Activated CD8-positive, alpha-beta memory T cell treated with anti-CD3 and anti-CD28 coated beads for 4 hours (primary cell): ENCODE measurements at places on chromosomes 5 and 9.

- DNase-seq, result peak; percentile 2
Measured at GRCh38 chr5:44809215-44809955, 638 bp downstream of the MRPS30 start.

- DNase-seq, result no peak
Measured at GRCh38 chr9:93149361-93149760, 15.3 kb upstream of the NINJ1 start.

DNA sequence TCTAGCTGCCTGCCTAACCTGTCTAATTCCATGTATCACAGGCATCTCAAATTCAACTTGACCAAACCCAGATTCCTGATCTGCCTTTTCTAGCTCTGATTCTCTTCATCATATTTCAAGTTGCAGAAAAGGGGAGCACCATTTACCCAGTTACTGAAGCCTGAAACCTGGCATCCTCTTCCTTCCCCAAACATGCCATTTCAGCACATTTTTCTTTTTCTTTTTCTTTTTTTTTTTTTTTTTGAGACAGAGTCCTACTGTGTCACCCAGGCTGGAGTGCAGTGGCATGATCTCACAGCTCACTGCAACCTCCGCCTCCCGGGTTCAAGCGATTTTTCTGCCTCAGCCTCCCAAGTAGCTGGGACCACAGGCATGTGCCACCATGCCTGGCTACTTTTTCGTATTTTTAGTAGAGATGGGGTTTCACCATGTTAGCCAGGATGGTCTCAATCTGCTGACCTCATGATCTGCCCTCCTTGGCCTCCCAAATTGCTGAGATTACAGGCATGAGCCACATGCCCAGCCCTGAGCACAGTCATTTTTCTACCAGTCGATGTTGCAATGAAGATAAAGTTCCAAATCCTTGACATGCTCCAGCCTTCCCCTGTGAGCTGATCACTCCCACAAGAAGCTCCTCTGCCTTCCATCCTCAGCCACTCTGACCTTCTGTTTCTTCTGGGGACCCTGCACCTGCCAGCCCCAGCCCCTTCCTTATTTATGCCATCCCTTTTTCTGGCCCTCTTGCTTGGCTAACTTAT lies 32.2 kb downstream of the ACER2 start:
- no peak for DNase-seq

- DNase-seq, result no peak
Measured at GRCh38 chr5:157121709-157122108, 12.9 kb upstream of the HAVCR2 start.

DNA sequence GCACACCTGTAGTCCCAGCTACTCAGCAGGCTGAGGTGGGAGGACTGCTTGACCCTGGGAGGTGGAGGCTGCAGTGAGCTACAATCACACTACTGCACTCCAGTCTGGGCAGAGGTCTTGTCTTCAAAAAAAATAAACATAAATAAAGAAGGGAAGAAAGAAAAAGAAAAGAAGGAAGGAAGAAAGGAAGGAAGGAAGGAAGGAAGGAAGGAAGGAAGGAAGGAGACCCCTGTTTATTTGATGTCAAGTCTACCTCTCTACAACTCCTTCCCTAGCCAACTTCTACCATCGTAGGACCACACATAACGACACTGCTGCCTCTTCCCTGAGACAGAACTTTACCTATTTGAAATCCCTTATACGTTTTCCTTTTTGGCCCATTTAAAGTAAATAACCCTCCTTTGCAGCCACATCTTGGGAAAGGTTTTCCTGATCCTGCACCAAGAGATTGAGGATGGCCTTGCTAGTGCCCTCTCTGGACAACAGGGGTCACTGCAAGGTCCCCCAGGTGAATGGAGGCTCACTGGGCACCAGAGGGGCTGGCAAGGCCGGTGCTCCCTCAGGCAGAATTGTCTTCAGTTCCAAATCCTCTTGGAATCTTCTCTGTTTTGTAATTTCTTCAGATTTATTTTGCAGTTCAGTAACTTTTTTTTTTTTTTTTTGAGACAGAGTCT lies 10.5 kb downstream of the RPS14 start:
- no peak for DNase-seq

DNA sequence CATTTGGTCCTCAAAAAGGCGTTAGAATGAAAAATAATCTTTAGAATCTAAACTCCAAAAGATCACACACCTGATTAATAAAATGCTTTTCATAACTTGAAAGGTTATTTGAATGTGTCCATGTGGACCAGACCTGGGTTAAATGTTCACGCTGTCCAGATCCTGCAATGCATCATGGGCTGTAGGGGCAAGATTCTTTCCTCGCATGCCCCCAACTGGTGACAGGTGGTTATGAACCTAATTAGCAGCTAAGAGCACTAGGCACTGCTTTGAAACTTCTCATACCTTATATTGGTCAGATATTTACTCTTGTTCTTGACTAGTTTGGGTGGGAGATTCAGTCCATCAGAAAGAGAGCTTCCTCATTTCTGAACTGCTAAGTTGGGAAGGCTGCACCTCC lies 19.3 kb upstream of the PIP5K1B start:
- DNase-seq, result no peak

DNA sequence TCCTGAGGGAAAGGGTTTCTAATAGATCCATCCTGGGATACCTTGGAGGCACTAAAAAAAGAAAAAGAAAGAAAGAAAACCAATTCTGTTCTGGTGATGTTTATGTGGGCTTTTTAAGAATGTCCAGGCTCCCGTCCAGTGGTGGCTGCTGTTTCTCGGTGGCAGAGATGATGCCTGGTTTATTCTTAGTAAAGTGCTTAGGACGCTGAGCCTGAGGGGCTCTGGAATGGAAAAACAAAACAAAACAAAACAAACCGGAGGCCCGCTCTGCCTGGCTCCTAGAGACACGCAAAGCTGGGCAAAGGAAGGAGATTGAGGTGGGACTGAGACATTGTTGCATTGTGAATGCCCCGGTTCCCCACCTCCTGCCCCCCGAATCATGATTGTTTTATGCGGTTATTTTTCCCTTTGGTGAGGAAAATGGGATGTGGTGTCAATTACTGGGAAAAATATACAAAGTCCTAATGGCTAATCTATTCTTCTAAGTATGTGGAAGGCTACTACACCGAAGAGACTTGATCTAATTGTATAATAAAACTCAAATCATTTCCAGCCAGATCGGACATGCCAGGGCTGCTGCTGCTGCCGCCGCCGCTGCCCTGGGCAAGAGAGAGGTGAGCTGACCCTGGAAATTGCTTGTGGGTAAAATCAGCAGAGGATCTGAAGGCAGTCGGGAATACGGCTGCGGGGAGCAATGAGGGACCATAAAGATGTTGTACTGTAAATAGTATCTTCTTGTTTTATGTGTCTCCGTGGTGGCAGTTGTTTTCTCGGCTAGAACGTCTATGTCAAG lies 644.9 kb downstream of the CCDC171 start:
- DNase-seq, result no peak

- DNase-seq, result peak; percentile 36
Measured at GRCh38 chr9:91033797-91034196, 232.2 kb downstream of the SYK start.
